ENCODE measurements at places on chromosomes 12 and 14.
A peak's percentile ranks its signal among the peaks of the same experiment; 100 is the strongest.

GRCh38 chr12:110531741-110532333 lies 29.7 kb downstream of the RAD9B start:
- H3K4me3 ChIP-seq, result no peak overlapping the region
- no peaks in the 10 kb centered on the region for H3K27me3 ChIP-seq
- DNase-seq, result no peak
- H3K27ac ChIP-seq, result no peak overlapping the region
- peaks cover 13% of the 10 kb centered on the region for H3K4me1 ChIP-seq

DNA sequence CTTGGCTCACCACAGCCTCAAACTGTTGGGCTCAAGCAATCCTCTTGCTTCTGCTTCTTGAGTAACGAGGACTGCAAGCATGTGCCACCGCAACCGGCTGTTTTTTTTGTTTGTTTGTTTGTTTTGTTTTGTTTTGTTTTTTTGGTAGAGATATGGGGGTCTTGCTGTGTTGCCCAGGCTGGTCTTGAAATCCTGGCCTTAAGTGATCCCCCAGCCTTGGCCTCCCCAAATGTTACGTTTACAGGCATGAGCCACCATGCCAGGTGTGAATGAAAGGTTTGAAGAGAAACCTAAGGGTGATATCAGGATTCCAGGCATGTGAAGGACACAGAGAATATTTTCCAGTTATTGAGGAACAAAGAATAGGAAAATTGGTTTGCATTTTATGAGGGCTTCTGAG lies 45.0 kb downstream of the ANO6 start:
- no peaks in the 10 kb centered on the region for H3K27me3 ChIP-seq
- no peaks in the 10 kb centered on the region for H3K4me1 ChIP-seq

DNA sequence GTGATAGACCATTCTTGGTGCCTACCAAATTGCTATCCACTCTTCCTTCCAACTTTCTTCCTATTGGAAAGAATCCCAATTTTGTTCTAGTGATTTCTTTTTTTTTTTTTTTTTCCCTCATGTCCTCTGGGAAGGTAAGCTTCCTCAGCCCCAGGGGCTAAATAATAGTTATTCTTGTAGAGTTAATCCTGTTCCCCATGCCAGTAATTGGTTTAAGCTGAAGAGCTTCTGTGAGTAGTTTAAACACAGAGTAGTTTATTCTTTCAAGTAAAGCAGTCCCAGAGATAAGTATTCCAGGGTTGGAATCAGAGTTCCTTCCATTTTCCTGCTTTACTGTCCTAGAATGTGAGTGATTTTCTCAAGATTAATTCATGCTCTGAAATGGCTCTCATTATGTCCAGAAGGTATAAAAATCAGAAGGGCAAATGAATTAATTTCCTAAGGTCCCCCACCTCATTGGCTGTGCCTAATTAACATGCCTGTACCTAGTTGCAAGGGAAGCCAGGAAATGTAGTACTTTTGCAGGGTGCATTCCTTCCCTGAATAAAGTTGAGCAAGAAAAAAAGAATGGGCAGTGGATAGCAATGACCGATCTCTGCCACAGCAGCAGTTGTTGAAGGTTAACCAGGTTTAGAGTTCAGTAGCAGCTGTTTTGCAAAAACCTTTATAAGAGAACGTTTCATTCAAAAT lies 97.8 kb downstream of the PLEKHA5 start:
- no peaks in the 10 kb centered on the region for H3K27me3 ChIP-seq
- peaks cover 9% of the 10 kb centered on the region for H3K4me1 ChIP-seq
- H3K27ac ChIP-seq, result no peak overlapping the region
- H3K4me3 ChIP-seq, result no peak overlapping the region

DNA sequence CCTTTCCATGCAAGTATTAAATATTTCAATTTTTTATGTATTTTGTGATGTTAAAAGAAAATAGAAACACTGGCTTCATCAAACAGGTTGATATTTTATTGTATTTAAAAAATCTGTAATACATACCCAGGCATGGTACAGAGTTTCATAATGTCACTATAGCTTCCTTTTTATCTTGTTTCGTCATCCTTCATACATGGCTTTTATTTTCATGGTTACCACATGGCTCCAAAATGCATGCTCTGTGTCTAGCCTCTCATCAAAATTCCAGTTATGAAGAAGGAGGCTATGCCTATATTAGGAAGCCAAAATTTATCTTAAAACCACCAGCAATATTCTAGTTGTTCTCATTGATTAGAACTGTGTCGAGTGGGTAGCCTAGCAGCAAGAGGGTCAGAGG lies 464.8 kb downstream of the BTG1 start:
- H3K4me3 ChIP-seq, result no peak overlapping the region
- no peak overlapping the region for H3K27ac ChIP-seq
- H3K27me3 ChIP-seq, result no peaks in the 10 kb centered on the region
- DNase-seq, result no peak
- no peaks in the 10 kb centered on the region for H3K36me3 ChIP-seq
- H3K4me1 ChIP-seq, result no peaks in the 10 kb centered on the region

DNA sequence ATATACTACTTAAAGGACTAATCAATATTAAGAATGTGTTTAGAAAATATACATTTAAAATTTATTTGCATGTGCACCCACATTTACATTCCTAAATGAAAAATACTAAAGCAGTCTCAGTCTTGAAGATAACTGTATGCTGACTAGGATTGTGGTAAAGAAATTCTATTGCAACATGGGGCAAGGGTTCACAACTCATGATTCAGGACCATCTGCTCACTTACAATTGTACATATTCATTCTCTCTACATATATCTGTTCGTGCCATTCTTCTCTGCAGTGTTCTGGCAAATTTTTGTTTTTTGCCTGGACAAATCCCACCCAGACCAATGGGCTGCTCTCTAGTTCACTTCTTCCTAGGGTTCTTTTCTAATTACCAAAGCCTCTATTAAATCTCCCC lies 417.2 kb upstream of the NOVA1 start:
- H3K4me3 ChIP-seq, result no peak overlapping the region
- no peaks in the 10 kb centered on the region for H3K27me3 ChIP-seq
- no peak overlapping the region for H3K27ac ChIP-seq
- DNase-seq, result no peak
- H3K36me3 ChIP-seq, result no peaks in the 10 kb centered on the region

DNA sequence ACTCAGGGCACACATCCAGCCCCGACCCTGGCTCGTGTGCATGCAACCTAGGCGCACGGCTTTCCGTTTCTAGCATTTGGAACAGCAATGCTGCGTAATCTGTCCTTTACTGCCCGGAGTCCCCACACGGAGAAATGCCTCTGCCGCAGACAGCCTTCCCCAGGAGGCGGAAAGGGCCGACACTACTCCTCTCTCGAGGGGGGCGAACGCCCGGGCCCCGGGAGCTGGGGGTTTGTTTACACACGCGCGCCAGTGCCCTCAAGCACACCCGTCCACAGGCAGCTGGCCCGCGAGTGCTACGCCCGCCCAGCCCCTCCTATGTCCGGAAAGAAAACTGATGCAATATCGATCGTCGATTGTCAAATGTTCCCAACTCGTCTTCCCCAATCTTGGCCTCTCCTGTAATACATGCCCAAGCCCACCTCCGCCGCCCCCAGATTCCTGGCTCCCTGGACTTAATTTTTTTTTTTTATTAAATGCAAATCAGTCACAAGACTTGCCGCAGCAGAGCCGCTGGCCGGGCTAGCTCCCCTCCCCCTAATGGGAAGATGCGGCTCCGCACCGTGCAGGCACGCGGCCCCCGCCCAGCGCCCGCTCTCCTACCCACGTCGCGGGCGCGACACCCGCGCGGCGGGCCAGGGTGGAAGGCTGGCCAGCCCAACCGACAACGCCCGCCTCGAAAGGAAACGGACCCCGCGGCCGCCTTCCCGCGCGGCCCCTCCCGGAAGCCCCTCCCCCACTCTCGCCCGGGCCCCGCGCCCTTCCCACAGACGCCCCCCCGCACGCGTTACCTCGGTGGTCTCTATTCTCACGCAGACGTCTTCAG lies 642 bp downstream of the SLC38A2 start:
- peaks cover 43% of the 10 kb centered on the region for H3K36me3 ChIP-seq
- DNase-seq, result peak; percentile 74
- H3K27me3 ChIP-seq, result no peaks in the 10 kb centered on the region
- peak overlapping the region; percentile 76 for H3K4me3 ChIP-seq

DNA sequence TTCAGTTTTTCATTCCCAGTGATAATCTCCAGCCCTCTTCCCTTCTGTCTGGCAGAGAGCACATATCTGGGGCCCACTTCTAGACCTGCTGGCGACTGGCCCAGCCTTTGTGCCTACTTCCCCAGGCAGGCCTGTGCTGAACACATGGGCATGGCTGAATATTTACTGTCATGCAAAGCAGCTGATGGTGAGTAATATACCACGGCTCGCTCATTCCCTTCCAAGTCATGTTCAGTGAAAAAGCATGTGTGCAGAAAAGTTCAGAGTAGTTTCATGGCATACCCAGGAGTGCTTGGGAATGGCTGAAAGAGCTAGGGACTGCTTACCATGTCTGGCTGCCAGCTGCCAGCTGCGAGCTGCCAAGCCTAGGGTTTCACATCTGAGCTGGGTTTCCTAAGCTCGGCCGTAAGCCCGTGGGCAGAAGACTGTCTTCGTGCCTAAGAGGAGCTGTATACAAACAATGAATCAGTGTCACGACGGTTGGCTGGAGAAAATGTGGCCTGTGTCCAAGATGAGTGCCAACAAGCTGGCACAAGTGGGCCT lies 179.9 kb upstream of the PELI2 start:
- peak; percentile 32 for DNase-seq
- H3K36me3 ChIP-seq, result no peaks in the 10 kb centered on the region
- H3K27ac ChIP-seq, result no peak overlapping the region
- H3K4me3 ChIP-seq, result no peak overlapping the region
- no peaks in the 10 kb centered on the region for H3K27me3 ChIP-seq

Data from thyroid gland (tissue), 4 donors.